ENCODE measurements at places on chromosomes 7 and 10. TPM values are rescaled to one million over a fixed set of nuclear protein-coding genes. Genes with fewer than 3 reads are reported as not detected.

- no peak for DNase-seq
Observed at GRCh38 chr7:142356166-142356565, 98.3 kb upstream of the PRSS58 start.

GRCh38 chr7:31814187-31814586, 127.2 kb downstream of the PPP1R17 start:
- DNase-seq, result no peak

The FAM25C gene
- total RNA-seq, result not detected

- DNase-seq, result no peak
Observed at GRCh38 chr7:21923658-21924057, 22.0 kb downstream of the CDCA7L start.

The FUOM gene
- 47.4 TPM for total RNA-seq

GRCh38 chr10:30557884-30558283, 71.7 kb downstream of the LYZL2 start:
- DNase-seq, result no peak

GRCh38 chr7:150949564-150949963, 28.6 kb downstream of the KCNH2 start:
- DNase-seq, result no peak

DNA sequence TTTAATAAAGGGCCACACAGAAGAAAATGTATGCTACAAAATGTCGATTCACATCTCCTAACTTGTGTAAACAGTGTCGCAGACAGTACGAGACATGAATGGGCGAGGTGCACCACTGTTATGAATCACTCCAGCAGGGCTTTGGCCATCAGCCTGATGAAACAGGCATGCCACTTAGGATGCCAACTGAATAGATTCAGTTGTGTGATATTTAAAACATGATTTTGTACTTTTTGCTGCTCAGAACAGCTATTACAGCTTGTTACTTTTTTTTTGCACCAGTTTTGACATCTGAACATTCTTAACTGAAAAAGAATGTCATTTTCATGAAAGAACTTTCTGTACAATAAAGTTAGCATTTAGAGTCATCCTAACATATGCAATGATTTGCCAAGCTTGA, 138.1 kb downstream of the VTI1A start:
- DNase-seq, result no peak

The ADRA2A gene
- total RNA-seq, result 0.05 TPM

- no peak for DNase-seq
Observed at GRCh38 chr7:11957956-11958355, 126.0 kb upstream of the THSD7A start.

DNA sequence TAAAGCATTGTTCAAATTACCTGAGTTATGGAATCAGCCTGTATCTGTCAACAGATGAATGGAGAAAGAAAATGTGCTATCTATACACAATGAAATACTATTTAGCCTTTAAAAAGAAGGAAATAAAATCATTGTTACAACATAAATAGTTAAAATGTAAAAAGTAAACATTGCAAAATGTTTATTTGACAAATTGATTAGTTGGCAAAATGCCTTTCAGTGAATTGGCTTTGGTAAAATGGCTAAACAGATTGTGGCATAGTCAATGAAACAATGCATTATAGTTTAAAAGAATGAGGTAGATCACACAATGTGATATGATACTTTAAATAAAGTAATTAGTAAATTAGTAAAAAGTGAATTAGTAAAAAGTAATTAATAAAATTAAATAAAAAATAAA, 204.8 kb upstream of the MAGI2 start:
- no peak for DNase-seq

DNA sequence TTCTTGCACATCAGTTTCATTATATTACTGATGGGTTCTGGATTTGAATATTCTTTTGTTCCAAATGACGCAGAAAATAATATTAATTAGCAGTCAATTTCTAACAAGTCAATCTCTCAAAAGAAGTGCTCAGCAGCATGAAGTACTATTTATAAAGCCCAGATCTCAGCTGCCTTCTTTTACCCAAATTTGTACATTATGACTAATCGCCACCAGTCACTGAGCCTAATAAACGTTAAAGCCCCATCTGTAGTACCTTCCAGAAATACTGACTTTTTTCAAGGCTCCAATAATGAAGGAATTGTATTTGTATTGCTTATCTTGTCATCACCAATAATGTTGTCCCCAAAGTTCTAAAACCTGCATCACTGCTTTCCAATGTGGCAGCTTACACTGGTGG, 540.2 kb downstream of the PARD3 start:
- no peak for DNase-seq

The TET1 gene
- 0.23 TPM for total RNA-seq

The NANOS1 gene
- total RNA-seq, result 0.15 TPM

The ASIC3 gene
- total RNA-seq, result 3.3 TPM

- no peak for DNase-seq
Observed at GRCh38 chr7:33278095-33278494, 148.7 kb downstream of the BBS9 start.

GRCh38 chr10:51001587-51001986, 72.7 kb upstream of the PRKG1 start:
- no peak for DNase-seq

The ZNF273 gene
- total RNA-seq, result 6.2 TPM

DNA sequence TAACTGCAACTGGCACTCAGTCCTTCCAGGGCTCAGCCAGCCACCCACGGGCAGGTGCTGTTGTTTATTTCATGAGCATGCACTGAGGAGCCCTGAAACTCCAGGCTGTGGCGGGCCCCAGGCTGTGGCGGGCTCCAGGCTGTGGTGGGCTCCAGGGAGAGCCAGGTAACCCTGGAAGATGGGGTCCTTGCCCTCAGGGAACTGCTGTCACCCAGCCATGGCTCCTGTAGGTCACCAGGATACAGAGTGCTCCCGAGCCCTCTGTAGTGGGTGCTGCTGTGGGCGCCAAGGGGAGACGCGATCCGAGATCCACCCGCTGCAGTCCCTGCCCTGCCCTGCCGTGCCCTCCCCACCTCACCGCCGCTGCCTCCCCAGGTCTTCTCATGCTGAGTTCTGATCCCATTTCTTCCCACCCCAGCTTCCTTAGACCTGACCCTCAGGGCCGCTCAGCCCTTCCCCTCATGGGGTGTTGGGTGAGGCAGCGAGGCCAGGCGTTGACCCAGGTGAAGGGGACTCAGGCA, 29.6 kb downstream of the LRRC27 start:
- DNase-seq, result no peak
